Nephron progenitor cell (in vitro differentiated cells): ENCODE measurements at places on chromosomes 16 and 17.

- no peak for DNase-seq
Measured at GRCh38 chr17:39212841-39213480, 12.8 kb downstream of the STAC2 start.

- no peak for DNase-seq
Measured at GRCh38 chr16:26614237-26614841, 452.4 kb upstream of the C16orf82 start.

DNA sequence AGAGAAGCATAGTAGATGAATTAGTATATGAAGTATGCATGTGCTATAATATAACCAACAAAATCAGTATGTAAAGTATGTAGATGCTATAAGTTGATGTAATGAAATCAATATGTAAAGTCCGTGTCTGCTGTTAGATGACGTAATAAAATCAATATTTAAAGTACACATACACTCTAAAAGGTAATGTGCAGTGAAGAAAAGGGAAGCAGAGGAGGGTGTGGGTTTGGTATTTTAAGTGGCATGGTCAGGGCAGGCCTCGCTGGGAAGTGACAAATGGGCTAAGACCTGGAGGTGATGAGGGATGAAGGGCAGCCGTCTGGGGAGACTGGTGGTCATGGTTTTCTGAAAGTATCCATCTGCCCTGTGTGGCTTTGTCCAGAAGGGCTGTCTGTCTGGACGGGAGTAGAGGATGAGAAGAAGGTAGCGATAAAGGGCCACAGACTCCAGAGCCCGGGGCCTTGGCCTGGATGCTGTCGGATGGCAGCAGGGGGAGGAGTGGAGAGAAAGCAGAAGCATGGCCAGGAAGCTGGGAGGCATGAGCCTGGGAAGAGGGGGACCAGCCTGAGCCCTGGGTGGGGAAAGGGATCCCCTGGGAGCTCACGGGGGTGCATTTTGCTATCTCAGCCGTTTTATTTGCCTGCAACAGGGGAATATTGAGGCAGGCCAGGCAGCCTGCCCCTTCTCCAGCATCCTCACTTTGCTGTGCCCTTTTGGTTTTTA lies 121.6 kb downstream of the NTN1 start:
- DNase-seq: no peak

DNA sequence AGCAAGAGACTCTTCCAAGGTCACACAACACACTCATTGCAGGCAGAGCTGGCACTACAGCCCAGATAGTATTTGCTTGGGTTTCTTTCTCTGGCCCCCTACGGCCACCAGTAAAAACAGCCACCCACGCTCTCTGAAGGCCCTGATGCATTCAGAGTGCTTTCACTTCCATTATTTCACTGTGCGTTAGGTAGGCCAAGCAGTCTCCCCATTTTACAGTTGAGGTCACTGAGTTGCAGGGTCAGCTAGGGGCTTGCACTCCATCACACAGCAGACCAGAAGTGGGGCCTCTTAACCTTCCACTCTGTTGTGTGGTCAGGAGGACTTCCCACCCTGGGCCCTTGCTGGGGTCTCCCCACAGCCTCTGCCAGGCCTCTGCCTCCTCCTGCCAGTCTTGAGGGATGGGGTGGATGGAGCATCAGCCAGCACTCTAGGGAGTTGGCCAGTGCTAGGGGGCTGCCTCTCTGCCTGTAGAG lies 2.5 kb downstream of the TBX21 start:
- DNase-seq: no peak

DNA sequence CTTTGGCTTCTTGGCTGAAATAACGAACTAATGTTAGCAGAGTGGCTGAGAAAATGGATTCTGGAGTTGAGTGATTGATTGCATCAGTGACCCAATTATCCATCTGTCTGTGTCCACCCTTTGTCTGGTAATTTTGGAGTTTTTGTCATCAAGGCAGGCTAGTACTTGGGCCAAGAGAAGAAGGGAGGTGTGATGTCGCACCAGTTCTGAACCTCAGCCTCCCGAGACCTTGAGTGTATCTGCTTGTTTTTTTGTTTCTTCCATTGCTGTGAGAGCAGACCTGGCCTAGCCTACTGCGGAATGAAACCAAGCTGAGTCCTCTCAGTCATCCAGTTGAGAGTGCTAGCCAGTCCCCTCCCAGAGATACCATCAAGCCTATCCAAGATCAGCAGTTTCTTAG lies 4.5 kb downstream of the ABCA8 start:
- DNase-seq: no peak

DNA sequence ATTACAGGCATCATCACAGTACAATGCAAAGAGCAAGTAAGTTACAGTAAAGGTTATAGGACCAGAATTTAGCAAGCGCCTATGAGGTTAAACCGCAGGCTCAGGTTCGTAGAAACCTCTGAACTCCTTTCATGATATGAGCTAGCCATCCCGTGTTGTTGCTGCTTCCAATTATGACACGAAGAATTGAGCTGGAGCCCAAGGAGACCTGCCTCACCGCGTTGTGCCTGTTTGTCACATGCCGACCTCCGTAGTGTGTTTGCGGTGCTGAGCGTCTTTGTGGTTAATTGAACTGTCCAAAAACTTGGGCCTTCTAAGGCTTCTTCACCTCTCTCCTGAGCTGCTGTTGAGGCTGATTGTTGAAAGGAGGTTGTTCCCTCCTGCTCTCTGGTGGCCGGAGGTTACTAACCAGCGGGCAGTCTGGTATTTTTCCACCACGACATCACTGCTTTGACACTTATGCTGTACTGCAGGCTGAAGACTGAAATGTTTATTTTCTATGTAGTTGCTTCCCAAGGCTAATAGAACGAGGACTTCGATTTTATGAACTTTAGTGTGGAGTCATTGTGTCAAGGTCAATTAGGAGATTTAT lies 67.5 kb downstream of the SEC14L1 start:
- DNase-seq: no peak

GRCh38 chr17:67632141-67632540 lies 85.6 kb upstream of the NOL11 start:
- no peak for DNase-seq

DNA sequence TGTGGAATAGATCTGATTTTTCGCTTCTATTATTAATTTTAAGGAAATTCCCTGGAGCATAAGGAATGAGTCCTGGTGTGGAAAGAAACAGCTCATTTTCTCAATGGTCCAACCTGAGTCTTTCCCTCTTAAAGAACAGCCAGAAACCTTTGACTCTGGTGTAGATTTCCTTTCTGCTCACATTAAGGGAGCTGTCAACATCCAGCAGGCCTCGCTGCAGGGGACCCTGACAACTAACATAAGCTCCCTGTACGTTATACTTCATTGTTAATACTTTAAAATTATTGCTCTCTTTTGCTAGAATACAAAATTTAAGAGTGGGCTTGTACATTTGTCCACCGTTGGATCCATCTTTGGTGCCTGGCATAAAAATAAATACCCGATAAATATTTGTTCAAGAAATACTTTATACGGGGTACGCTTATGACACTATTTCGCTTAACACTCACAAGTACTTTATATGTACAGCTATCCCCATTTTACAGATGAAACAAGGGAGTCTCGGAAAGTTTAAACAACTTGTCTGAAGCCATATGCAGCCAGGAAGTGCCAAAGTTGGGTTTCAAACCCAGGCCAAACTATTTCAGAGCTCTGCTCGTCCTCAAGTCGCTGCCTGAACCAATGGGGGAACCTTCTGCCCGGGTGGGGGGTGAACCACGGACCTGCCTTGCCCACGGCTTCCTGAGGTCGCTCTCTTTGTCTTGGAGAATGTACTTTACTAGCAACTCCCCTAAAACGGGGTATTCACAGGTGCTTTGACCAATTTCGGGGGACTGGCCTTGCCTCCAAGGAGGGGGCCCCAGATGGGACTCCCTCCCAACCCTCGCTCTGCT lies 611 bp downstream of the SMARCE1 start:
- peak; percentile 31 for DNase-seq

- DNase-seq: no peak
Measured at GRCh38 chr17:17177176-17177575, 29.0 kb downstream of the PLD6 start.

DNA sequence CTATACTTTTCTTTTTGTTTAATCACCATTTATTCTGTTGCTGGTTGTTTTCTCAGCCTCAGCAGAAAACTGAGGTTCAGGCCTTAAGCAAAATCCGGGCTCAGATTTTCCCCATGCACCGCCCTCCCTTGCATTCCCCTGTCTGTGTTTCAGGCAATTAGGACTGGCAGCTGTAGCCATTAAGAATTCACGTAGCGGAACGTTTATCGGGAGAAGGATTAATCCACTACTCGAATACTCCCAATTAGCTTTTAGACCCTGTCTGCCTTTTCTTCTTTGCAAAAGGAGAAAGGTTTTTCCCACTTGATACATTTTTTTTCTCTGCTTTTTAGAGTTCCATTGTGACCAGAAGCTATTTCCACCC lies 173.1 kb downstream of the RPTOR start:
- DNase-seq: no peak

GRCh38 chr16:58339452-58339981 lies 44.7 kb upstream of the PRSS54 start:
- DNase-seq: no peak

DNA sequence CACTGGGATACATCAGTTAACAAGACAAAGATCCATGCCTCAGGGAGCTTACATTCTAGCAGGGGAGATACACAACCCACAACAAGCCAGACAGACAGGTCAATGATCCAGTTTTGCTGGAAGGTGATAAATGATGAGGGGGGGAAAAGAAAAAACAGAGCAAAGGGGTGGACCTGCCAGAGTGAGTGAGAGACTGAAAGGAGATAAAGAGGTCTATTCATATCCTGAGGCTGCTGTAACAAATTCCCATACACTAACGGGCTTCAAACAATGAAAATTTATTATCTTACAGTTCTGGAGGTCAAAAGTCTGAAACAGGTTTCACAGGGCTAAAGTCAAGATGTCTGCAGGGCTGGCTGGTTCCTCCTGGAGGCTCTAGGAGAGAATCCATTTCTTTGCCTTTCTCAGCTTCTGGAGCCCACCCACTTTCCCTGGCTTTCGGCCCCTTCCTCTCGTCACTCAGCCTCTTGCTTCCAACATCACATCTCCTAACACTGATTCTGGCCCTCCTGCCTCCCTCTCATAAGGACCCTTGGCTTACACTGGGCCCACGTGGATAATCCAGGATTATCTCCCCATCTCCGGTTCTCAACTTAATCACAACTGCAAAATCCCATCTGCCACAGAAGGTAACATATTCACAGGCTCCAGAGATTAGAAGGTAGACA lies 81.5 kb downstream of the GAS7 start:
- DNase-seq: no peak

DNA sequence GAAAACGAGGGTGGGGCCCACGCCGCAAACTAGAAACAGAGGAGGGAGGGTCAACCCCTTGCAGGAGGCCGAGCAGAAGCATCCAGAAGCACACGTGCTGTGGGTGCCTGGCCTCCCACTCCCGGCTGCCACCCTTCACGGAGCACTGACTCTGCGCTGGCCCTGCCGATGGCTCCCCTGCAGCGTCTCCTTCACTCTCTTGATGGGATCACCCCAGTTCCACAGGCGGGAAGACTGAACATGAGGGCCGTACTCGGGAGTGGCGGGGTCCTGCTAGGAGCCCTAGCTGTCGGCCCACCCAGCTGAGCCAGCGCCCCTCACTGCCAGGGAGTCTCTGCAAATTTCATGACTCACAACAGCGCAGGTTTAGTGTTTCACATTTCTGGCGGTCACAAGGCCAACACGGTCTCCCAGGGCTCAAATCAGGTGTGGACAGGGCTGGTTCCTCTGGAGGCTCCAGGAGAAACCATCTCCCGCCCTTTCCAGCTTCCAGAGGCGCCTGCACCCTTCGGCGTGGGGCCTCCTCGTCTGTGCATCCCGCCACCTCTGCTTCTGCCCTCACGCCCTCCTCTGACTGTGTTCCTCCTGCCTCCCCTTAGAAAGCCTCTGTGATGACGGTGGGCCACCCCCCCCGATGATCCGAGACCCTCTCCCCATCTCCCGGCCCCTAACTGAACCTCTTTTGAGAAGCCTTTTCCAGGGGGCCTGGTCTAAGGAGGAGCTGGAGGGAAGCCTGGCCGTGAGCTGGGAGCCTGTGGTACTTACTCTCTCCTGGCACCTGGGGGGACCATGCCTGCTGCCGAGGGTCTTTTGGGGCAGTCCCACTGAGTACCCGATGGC lies 2.0 kb downstream of the PTX4 start:
- no peak for DNase-seq

- no peak for DNase-seq
Measured at GRCh38 chr17:27407916-27408864, 48.1 kb upstream of the KSR1 start.

DNA sequence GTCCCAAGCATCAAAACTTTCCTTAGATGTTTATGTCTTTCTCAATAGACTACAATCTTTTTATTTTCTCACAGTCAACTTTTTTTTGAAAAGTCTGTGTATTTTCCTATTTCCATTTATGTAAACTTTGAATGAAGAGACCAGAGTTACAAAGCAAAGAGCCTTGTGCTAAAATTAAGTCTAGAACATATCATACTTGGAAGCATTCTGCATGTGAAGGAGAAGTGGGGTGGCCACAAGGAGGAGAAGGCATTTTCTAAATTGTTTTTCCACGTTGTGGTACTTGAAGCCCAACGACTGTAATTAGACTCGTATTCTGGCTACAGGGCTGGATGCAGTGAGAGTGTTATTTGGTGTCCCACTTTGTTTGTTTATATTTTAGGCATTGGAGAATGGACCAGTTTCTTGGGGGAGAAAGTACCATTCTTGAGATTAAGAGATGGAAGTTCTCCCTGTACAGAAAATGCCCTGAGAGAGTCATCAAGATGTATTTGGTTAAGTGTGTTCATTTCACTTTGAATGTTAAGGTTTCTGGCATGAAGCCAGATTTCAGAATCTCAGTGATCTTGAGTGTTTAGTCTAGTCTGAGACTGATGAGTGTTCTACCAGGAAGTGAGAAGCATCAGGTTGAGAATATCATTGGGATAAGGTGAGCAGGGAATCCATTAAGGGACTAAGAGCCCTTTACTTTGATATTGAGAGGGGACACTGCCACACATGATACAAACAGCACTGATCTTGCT lies 71.6 kb downstream of the MAP2K6 start:
- DNase-seq: no peak

DNA sequence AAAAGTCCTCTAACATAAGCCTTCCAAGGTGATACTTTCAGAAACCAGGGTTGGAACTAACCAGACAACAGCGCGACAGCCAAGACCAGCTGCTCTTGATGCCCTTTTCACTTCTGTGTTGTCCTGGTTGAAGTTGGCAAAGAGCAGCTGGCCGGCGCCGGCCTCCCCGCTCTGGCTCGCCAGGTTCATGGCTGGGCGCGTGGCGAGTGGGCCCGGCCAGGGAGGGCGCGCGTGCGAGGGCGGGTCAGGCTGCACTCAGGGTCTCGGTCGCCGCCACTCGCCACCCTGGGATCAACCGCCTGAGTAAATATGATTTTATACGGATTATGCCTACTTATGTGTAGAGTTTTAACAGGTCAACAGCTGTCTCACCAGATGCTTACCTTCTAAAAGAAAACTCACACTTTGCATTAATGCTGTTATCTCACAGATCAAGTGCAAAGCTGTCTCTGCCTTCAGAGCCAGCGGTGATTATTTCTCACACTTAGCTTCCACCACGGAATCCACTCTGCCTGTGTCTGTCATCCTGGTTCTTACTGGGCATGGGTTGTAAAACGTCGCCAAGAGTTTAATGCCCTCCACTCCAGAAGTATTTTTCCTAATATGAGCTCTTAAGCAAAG lies 13.5 kb downstream of the KCTD2 start:
- no peak for DNase-seq

- no peak for DNase-seq
Measured at GRCh38 chr17:73623247-73623646, 21.0 kb downstream of the SDK2 start.

- DNase-seq: no peak
Measured at GRCh38 chr17:67107171-67107570, 62.8 kb downstream of the CACNG1 start.

- no peak for DNase-seq
Measured at GRCh38 chr17:1239210-1239609, 31.0 kb upstream of the BHLHA9 start.

- no peak for DNase-seq
Measured at GRCh38 chr17:38739305-38739704, 8.8 kb downstream of the PCGF2 start.
